ENCODE measurements at places on chromosomes 12 and 14.

DNA sequence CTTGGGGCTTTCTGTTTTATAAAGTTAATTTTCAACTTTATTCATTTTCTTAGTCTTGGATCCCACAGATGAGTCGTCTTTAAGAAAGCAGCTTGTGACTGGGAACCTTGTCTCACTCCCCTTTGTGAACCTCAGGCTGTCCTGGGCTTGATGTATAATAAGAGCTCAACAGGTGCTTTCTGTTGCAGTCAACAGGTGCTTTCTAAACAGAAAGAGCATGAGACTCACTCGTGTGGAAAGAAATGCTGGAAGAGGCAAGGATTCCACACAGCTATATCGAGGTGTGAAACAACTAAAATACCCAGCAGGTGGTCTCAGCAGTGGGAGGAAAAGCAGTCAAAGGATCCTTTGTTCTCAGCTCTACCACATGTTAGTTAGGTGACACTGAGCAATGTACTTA lies 398.9 kb downstream of the EGLN3 start:
- no peak for DNase-seq

GRCh38 chr14:96150214-96150613 lies 54.4 kb upstream of the BDKRB2 start:
- DNase-seq: no peak

GRCh38 chr12:108712165-108712924 lies 19.0 kb downstream of the CORO1C start:
- no peak for DNase-seq

DNA sequence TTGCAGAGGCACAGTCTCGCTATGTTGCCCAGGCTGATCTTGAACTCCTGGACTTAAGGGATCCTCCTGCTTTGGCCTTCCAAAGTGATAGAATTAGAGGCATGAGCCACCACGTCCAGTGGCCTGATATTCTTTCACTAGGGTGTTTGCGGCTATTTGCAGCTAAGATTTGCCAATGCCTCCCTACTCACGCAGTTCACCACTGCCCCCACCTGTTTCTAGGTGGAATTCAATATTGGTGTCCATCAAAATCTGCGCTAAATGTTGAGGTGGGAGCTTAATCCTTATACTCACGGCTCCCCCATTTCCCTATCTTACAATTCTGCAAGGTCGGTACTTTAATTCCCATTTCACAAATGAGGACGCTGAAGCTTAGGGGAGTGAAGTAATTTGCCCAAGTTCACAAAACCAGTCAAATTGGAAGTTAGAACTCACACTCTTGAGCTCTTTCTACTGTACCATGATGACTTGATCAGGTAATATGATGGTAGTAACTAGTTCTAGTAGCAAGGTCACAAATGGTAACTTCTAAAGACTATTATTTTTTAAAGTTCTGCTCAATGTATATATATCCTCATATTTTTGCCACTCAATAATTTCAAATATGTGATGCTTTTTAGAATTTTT lies 22.1 kb upstream of the LRRC9 start:
- peak; percentile 64 for DNase-seq

GRCh38 chr12:64890873-64891468 lies 66.5 kb downstream of the TBC1D30 start:
- no peak for DNase-seq

DNA sequence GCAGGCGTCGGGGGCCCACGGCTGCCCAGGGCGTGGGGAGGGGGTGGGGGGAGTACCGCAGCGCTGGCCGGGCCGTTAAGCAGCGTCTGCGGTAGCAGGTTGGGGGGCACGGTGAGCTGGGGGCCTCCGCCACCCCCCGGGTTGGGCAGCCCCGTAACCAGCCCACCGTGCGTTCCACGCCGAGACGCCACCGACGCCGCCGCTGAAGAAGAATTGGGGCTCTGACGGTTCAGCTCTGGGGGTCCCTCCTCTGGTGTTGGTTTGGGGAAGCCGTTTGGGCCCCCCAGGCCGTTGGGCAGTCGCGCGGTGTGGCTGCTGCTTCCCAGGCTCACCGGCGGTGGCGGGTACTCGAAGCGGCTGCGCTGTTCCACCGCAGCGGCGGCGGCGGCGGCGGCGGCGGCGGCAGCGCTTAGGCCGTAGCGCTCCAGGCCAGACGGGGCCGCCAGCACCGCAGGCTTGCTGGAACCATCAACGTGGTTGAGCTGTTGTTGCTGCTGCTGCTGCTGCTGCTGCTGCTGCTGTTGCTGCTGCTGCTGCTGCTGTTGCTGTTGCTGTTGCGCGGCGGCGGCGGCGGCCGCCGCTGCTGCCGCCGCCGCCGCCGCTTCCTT lies 1.5 kb downstream of the IRF2BPL start:
- DNase-seq: peak; percentile 78

GRCh38 chr14:35730871-35731270 lies 78.2 kb downstream of the RALGAPA1 start:
- no peak for DNase-seq

DNA sequence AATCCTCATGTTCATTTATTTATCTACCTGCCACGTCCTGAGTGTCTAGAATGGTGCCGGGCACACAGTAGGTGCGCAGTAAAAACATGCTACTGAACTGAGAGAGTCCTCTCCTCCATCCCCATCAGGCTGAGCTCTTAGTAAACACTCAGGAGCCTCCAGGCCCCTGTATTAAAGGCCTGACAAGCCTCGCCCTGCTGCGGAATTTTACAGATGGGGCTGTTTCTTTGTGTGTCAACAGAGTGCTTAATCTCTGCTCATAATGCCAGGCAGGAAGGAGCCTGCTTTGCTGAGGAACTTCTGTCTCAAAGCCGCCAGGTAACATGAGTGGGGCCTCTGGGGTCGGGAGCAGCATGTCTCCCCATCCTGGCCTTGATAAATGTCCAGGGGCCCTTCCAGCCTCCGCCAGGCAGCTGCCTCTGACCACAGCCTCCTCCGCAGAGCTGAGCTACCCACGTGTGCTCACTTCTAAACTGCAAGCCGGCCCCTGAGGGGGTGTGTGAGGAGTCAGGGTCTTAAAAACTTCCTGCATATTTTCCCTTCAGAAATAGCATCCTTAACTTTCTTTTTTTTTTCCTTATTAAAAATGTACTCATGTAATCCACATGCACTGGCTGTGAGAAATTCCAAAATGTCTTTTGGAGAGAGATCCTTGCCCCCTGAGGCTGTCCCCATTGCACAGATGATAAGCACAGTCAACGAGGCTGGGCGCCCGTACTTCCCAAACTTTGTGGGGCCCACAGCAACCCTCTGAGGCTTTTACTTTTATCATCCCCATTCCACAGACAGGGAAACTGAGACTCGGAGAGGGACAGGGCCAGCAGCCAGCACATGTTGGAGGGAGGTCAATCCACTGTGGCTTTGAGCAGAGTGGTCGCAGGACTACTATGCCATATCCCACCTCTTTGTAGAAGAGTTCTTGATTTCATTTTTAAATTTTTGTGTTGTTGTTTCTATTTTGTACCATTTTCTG lies 116.0 kb upstream of the NCOR2 start:
- DNase-seq: no peak

DNA sequence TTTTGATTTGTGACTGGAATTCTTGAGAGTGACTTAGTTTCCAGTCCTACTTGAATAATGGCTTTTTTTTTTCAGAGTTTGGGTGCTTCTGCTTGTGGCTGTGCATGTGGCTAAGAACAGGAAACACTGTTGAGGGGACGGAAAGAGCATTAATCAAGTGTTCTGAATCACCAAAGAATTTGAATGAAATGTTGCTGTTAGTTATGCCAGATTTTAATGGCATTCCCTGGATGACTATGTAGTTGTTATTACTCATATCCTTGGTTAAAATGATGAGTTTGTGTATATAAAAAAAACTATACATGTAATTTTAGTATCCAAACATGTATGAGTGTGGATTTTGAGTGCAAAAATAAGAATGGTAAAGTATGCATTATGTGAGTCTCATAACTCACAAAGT lies 347.9 kb downstream of the BCAT1 start:
- no peak for DNase-seq

GRCh38 chr14:35534873-35535482 lies 1.0 kb downstream of the INSM2 start:
- peak; percentile 84 for DNase-seq

DNA sequence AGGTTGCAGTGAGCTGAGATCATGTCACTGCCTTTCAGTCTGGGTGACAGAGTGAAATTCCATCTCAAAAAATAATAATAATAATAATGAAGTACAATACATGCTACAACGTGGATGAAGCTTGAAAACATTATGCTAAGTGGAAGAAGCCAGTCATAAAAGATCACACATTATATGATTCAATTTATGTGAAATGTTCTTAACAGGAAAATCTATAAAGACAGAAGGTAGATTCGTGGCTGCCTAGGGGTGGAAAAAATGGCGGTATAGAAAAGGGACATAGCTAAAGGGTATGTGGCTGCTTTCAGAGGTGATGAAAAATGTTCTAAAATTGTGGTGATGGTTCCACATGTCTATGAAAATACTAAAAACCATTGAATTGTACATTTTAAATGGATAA lies 41.0 kb upstream of the AMIGO2 start:
- no peak for DNase-seq

DNA sequence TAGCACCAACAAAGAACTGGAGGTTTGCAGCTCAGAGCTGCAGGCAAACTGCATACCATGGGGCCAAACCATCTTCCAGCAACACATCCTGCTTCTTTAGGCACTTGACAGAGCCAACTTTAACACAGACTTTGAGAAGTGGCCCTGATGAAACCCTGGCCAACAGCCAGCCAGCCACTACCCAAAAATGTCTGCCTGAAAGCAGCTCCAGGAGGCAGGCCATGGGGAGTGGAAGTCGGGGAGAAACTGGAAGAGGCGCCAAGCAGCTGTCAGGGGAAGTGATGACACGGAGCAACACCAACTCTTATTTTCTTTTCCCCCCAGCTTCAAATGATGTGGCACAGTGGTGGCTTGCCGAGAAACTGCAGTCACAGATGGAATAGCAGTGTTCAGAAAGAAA lies 110.9 kb upstream of the PLXNC1 start:
- DNase-seq: no peak

DNA sequence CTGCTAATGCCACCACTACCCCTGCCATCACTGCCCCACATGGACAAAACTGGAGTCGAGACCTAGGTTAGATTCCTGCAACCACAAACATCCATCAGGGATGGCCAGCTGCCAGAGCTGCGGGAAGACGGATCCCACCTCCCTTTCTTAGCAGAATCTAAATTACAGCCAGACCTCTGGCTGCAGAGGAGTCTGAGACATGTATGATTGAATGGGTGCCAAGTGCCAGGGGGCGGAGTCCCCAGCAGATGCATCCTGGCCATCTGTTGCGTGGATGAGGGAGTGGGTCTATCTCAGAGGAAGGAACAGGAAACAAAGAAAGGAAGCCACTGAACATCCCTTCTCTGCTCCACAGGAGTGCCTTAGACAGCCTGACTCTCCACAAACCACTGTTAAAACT lies 7.1 kb upstream of the OAS2 start:
- DNase-seq: no peak

DNA sequence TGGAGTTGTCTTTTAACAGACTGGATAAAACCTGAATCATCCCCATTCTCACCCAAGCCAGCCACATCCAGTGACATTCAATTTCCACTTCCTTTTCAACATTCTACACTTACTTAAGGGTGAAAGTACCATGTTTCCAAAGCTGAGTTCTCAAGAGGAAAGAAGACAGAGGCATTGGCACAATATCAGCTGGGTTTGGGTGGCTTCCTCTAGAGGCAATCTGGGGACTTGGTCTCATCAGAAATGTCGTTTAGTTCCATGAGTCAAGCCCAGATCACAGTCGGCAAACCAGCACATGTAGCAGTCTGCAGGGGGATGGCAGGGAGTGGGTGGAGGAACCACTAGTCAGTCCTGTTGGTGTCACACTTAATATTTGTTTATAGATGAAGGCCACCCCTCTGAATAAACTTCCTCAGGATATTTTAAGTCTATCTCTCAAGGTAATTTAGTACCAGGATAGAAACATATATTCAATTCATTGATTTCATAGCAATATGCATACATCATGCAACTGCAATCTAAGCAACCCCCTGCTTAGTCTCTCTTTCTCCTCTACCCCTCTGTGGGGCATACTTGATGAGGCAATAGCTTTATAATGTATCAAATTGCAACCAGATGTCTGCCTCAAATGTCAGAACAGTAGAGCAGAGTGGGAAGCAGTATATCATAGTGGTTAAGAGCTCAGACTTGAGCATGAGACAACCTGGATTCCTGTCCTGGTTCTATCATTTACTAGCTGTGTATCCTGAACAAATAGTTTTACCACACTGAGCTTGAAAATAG lies 3.0 kb downstream of the SRRM4 start:
- no peak for DNase-seq

DNA sequence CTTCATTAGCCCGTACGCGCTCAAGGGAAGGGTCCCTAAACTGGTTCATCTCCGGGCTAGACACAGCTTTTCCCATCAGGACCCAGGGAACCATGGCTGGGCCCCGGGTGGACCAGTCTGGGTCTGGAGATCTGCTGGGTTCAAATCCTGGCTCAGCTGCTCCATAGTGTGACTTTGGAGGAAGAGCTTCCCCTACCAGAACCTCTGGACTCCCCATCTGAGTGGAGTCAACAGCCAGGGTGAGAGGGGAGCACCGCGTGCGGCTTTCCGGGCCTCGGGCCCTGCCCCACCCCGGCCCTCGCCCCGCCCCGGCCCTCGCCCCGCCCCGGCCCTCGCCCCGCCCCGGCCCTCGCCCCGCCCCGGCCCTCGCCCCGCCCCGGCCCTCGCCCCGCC lies 41.2 kb downstream of the BEGAIN start:
- DNase-seq: no peak

DNA sequence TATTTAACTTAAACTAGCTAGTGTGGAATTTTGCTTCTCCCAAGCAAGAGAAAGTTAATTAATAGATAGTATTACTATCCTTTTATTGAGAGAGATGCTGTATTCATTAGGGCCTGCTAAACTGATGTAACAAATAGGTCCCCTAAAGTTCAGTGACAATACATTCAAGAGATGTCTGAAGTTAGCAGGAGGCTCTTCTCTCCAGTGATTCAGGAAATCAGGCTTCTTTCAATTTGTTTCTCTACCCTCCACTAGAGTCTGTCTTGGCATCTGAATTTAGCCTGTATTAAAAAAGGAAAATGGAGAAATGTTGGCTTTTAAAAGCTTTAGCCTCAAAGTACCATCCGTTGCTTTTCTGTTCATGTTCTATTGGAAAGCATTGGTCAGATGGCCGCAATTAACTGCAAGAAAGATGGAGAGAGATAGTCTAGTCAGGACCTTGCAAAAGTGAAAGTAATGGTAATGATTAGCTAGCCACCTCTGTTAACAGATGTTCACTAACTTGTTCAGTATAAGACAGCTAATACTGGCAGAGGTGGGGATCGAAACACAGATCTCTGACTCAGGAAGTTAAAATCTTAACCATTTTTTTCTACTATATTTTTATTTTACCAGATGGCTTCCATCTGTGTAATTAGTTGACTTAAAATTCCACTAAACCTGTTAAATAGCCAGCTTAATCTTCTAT lies 786.8 kb downstream of the TMTC2 start:
- no peak for DNase-seq

DNA sequence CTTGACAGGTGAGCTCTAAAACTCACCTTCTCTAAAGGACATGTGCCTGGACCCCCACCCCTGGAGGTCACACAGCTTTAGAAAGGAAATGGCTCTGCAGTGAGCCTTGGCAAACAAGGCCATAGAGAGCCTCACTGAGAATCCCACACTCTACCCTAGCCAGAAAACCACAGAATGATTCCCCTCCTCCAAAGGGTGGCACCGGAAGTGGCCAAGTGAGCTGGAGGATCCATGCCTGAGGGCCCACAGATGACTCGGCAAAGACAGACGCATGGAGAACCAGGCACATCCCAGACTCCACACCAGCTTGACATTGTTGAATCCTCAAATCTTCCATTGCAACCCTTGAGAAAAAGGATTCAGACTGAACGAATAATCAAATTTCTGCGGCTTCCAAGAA lies 54.2 kb upstream of the PTHLH start:
- peak; percentile 68 for DNase-seq

All from posterior cingulate gyrus (tissue), 11 donors.